Nucleus accumbens (tissue), 56 donors: ENCODE measurements at places on chromosomes 4 and X.

GRCh38 chr4:140851804-140852203 lies 95.6 kb upstream of the TBC1D9 start:
- no peak for DNase-seq

DNA sequence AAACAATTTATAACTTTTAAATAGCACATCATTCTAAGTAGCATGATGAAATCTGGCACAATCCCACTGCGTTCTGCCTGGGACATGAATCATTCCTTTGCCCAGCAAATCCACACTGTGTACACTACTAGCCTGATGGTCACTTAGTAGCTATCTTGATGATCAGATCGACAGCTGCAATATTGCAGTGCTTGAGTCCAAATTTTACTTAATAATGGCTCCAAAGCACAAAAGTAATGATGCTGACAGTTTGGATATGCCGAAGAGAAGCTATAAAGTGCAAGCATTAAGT lies 86.6 kb upstream of the NPNT start:
- DNase-seq, result no peak

GRCh38 chrX:139475432-139475831 lies 55.1 kb upstream of the F9 start:
- DNase-seq, result no peak

GRCh38 chr4:140257461-140258305 lies 103.7 kb upstream of the MAML3 start:
- no peak for DNase-seq

- no peak for DNase-seq
Measured at GRCh38 chr4:158821228-158821971, 52.6 kb downstream of the FNIP2 start.

GRCh38 chr4:99816545-99817308 lies at the start of gene DAPP1:
DAPP1 (plus strand) TSS chr4:99816827; CDS start chr4:99816914, 87 bp downstream.
- no peak for DNase-seq

DNA sequence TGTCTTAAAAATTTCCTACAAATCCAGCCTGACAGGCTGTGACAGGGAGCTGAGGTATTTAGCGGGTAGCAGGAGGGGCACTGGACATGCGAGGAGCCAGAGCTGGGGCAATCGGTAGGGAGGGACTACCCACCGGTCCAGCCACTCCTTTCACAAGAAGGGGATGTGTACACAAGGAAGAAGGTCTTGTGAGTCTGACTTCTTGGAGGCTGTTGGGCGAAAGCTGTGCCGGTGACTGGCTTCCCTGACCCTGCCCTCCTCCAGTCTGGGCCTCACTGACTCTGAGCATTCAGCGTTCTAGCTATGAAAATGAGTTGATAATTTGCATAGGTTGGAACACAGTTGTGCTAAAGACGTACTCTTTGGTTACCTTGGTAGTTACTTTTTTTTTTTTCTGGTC lies 12.7 kb upstream of the CXCL8 start:
- no peak for DNase-seq

DNA sequence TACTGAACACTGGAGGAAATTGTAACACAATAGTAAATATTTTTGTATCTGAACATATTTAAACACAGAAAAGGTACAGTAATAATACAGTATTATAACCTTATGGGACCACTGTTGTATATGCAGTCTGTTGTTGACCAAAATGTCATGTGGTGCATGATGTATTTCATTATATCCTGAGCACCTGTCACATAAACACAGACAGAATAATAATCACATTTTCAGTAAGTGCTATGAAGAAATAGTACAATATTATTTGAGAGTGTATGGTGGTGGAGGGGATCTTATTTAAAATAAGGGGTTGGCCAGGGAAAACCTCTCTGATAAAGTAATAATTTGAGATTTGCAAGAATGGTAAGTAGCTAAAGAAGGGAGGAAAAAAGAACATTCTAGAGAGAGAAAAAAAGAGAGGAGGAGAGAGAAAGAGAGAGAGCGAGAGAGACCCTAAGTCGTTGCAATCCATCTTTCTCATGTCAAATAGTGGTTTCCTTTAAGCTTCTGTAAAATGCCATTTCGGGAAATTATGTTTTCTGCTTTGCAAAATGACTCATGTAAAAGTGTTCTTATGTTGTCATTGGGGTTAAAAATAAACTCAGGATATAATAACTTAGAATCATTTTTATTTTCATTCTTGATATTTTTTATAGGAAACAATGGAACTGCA lies 19.3 kb upstream of the CLNK start:
- DNase-seq, result no peak

DNA sequence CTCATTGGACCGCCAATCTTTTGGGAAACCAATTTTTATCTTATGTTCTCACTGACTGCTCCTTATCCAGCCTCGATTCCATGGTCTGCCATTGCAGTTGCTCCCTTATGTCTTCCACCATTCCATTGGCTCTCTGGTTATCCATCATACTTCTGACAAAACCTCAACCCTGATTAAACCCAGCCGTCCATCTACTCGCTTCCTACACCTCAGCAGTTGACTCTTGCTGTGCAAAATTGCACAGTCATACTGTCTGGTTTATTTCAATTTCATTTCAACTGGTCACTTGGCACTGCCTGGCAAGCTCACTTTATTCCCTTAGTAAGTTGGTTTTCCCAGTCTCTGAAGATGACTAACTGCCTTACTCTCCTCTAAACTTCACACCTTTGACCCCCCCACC lies 26.2 kb downstream of the ARL9 start:
- no peak for DNase-seq

DNA sequence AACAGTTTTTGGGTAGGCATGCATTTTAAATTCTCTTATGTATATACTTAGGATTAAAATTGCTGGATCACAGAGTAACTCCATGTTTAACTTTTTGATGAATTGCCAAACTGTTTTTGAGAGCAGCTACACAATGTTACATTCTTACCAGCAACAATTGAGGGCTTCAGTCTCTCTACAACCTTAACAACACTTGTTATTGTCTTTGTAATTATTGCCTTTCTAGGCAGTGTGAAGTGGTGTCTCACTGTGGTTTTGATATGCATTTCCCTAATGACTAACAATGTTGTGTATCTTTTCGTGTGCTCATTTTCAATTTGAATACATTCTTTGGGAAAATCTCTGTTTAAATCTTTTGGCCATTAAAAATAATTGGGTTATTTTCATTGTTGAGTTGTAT lies 17.3 kb upstream of the F11 start:
- no peak for DNase-seq

DNA sequence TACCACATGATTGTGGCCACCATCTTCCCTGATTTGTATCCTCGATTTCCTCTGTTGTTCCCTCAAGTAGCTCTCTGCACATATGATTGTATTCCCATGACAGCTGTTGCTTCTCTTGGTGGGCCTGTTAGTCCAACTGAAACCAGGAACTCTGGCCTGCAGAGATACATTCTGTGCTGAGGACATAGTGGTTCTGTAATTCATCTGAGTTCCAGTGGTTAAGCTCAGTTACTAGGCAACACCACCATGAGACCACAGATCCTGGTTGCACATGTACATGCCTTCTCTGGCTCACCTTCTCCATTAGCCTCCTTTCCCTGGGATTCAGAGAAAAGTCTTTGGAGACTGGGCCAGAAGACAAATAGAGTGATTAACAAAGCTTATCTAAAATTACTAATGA lies 172.1 kb upstream of the SLC7A11 start:
- DNase-seq, result no peak

- no peak for DNase-seq
Measured at GRCh38 chr4:147913137-147913536, 181.2 kb downstream of the ARHGAP10 start.

DNA sequence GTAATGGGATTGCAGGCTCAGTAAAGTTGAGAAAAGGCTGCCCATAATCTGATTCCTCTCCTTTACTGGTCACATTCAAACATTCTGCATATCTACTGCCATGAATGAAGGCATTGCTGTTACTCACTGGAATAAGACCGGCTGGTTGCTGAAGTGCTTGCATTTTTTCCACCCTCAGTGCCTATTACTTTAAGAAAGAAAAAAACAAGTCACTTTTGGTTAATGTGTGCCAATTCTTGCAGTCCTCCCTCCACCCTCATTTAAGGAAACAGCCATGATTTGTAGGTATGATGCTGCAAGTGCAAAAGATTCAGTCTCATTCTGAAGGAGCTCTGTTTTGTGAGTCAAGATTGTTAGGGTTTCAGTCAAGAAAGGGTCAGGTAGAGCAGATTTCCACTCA lies 94.9 kb downstream of the EMCN start:
- no peak for DNase-seq

GRCh38 chrX:12319003-12319519 lies 180.8 kb downstream of the FRMPD4 start:
- DNase-seq, result no peak

DNA sequence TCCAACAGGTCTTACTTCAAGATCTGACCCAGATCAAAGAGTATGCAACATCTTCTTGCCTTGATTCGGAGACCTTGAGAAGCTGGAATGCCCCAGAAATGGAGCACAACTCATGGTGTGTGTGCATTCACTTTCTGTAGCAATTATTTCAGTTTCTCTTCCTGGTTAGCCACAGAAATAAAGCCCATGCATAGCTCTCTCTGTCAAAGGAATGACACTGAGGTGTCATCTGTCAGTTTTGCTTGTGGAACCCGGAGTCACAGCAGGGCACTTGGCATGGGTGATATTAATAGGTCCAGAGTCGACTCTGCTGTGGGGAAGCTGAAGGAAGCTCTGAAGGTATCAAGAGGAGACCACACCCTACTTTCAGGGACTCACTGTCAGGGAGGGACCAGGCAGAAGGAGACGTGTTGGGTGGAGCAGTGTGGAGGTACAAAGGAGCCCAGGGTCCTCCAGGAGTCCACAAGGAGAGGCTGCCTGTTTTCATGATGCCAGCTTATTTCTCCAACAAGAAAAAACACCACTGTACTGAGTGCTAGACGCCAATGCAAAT lies 10.7 kb downstream of the CLNK start:
- DNase-seq, result no peak
